ENCODE measurements at places on chromosomes 11 and 22.

DNA sequence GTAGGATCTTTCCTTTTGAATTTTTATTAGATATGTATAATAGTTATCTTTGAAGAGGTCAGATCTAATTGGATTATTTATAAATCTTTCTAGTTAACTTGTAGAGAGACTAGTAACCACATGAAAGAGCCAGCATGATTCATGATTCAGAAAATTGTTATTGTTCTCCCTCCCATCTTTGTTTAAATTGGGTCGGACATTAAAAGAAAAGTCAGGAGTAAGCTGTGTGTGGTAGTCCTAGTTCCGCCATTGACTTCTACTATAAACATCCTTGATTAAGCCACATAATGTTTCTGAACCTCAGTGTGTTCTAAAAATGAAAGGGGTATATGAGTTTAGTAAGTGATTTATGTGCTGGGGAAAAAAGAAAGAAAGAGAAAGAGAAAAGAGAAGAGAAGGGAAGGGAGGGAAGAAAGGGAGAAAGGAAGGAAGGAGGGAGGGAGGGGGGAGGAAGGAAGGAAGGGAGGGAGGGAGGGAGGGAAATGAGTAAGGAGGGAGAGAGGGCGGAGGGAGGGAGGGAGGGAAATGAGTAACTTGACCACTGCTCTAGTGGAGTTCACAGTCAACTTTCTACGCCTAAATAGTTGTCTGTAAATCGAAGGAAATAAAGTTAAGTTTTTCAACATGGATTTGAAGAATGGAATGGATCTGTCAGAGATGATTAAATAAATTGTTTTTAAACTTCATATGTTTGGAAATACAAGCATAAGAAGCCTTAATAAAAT lies 32.9 kb downstream of the SIK2 start:
- no peak for DNase-seq

DNA sequence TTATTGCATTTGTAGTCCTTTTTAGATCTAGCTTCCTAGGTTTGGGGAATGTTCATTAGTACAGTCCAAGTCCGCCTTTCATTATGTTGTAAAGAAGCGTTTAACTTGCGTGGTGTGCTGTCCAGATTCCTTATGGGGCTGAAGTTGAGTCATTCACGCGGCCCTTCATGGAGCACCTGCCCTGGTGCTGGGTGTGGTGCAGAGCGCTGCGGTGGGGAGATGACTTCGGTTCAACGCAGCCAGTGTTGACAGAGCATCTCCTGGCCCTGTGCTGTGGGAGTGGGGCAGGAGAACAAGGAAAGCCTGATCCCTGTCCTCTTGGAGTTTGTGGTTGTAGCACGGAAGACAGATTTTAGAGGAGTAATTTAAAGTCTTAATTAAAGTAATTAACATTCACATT lies 152.0 kb downstream of the TBC1D22A start:
- no peak for DNase-seq

GRCh38 chr11:126548581-126549550 lies 193.4 kb downstream of the ST3GAL4 start:
- DNase-seq: no peak

GRCh38 chr22:45833613-45834012 lies 143.3 kb downstream of the WNT7B start:
- no peak for DNase-seq

DNA sequence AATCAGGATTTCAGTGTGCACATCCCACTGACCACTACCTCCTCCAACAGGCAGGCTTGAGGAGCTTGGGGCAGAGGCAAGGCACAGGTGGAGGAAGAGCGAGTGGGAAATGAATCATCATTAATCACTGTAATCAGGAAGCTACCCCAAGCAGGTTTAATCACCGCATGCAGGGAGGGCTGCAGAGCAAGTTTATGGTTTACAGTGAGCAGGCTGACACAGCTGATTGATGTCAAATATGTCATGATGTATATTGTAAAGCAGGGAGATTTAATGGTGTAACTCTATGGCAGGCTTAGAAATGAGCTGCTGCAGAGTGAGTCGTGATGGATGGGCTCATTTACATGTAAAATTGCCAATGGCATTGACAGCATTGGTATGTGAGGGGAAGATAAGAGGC lies 441.0 kb downstream of the NTM start:
- no peak for DNase-seq

GRCh38 chr22:20799449-20799848 lies 25.5 kb downstream of the SERPIND1 start:
- DNase-seq: no peak

DNA sequence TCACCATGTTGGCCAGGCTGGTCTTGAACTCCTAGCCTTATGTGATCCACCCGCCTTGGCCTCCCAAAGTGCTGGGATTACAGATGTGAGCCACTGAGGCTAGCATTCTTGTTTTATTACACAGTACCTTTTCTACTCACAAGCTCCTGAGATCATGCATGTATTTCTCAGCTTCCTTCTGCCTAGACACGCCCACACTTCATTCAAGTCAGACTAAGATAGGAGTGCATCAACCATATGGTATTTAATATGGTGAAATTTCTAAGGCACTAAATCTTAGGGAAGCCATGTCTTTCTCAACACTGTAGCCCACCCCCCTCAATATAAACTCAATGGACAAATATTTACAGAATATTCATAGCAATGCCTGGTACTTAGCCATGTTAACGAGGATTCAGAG lies 62.1 kb downstream of the SLC25A17 start:
- no peak for DNase-seq

DNA sequence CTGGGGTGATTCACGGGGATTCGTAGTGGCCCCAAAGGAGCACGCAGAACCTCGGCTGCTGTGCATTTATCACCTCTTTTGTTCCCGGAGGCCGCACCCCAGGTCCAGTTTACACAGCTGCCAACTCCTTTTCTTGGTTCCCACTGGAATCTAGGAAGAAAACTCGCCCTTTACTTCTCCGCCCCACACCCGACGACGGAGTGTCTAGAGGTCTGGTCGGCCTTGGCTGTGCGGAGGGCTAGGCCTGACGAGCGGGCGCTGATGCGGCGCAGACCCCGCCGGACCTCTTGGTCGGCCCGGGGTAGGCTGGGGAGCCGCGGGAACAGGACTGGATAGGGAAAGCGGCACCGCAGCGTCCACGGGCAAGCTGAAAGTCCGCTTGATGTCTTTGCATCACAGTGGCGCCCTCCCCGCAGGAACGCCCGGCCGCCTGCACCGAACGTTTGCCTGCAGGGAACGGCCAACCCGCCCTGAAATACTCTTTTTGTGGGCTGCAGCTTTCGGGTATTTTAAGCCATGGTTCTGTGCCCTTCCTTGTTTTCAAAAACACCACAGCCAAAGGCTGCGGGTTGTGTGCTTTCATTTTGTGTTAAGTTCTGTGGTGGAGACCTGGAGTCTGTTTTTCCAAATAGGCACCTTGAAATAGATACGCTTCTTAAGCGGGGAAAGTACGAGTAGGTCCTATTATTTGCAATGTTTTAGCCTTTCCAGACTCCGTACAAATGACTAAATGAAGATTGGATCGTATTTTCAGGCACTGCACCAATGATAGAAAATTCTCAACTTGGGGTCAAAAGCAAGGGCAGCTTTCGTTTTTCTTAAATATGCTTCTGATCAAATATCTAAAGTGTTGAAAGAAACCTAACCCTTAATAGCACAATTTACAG lies 829 bp upstream of the ZBED5 start:
- DNase-seq: peak; percentile 85

- DNase-seq: no peak
Measured at GRCh38 chr22:23233084-23233531, 52.8 kb downstream of the BCR start.

DNA sequence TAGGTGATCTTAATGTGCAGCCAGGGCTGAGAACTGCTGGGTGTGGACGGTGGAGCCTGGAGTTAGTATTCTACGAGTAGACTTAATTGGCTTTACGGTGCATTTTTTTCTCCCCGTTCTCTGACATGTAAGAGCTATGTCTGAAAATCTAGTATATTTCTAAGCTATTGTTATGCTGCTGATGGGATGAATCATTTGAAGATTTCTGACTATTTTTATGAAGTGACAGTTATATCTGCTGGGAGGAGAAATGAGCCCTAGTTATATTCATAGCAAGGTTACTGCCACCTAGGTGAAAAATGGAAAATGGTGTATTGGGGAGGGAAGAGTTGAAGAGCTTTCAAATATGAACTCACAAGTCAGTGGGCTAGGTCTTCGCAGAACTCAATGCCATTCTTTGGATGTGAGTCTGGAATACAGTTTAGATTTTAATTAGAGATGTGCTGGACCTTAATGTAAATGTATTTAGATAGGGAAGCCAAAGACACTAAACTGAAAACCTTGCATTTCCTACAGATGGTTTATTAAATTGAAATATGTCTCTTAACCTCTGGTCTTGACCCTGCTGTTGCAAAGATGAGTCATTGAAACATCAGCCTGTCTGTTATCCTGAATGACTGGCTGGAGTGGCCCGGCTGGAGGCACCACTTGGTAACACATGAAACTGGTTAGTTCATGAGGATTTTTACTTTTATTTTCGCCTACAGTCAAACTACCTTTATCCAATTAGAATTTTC lies 293.7 kb downstream of the DDX10 start:
- no peak for DNase-seq

DNA sequence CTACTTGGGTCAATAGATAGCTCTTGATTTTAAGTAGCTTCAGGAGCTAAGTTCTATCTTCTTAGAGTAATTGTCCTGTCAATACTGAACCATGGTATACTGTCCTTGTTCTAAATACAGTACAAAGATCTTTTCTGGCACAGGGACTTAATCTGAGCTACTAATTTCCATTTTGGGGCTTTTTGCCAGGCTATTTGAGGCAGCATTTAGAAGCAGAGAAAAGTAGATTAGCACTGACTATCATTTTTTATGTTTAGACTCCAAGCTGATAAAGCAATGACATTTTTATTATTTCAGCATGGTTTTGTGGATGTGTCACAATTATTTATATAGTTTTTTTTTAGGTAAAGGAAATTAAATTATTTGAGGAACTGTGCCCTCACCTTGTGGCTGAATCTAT lies 163.2 kb downstream of the FAT3 start:
- no peak for DNase-seq

DNA sequence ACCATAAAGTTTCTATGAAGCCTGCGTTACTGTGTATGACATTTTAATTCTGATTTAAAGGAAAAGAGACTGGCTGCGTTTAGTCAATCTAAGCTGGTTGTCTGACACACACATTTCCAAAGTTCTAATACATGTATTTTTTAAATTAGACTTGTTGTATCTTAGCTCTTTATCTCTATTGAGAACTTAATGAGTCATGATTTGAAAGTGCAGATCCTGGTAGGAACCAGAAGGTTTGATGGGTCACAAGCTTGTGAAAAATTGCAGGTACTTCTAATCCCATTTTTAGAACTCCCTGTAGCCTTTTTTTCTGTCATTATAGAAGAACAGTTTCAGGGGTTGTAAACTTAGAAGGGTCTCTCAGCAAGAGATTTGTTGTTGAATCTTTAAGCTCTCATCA lies 210.3 kb downstream of the DDX10 start:
- DNase-seq: no peak

DNA sequence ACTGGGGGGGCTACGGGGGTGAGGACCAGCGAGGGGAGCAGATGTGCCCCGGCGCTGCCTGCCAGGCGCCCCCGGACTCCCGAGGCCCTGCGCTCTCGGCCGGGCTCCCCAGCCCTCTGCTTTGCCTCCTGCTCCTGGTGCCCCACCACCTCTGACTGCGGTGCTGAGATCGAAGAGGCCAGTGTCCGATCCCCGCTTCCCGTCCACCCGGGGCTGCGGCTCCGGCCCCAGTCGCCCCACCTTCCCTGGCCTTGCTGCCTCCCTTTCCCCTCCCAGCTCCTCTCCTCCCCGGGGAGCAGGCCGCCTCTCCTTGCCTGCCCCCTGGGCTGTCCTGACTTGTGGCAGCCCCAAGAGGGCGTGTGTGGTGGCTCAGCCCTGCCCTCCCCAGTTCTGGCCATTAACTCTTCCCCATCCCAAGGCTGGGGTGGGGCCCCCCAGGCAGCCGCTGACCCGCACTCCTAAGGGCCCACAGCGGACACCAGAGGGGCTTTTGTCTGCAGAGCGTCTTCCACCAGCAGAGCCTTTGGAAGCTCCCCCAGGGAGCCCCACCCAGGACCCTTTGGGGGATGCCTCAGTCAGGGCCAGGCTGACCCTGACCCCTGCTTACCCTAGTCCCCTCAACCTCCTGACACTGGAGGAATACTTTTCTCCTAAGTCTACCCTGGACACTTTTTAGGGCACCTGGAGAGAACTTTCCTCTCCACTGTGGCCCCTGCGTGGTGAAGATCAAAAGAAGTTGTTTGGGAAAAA lies 16.6 kb downstream of the RTN4RL2 start:
- DNase-seq: no peak

DNA sequence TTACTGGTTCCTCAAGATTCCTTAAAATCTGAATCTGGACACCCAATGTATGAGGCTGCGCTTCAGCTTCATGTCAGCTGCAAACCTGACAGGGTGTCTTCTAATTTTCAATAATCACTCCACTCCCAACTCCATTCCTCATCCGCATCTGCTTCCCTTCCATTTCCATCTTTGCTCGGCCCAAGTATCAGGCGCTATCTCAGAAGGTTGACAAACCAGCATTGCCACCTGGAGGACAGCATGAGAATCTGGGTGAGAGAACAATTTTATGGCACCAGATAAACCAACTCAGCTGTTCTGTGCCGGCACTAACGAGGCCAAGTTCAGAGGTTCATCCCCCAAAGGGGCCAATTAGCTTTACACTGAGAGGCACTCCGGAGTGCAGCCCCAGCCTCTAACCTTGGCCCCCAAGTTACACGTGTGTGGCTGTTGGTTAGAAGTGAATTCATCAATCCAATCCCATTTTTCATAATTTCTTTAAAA lies 79.1 kb upstream of the LMO2 start:
- peak; percentile 10 for DNase-seq

DNA sequence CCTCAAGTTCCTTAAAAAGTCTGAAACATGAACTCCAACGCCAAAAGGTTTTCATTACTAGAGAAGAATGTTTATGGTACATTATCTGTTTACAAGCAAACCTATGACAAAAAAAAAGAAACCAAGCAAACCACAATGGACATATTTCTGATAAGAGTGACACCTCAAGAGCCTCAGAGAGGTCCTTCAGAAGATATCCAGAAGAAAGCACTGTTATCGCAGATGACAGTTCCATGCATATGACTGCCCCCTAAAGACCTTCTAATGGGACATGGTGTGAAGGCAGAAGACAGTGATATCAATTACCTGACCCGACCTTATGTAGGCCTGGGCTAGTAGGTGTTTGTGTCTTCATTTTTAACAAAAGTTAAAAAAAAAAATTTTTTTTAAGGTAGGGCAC lies 3.1 kb downstream of the HDHD5 start:
- no peak for DNase-seq

- no peak for DNase-seq
Measured at GRCh38 chr11:59754494-59754858, 700 bp upstream of the STX3 start.

All from C1 segment of cervical spinal cord (tissue), 14 donors.